ENCODE measurements at places on chromosomes 16 and 17.
A peak's percentile ranks its signal among the peaks of the same experiment; 100 is the strongest.

- peak; percentile 55 for DNase-seq
Observed at GRCh38 chr17:79838522-79839274, 542 bp downstream of the CBX4 start.

- peak; percentile 45 for DNase-seq
Observed at GRCh38 chr16:28182183-28182582, 29.6 kb downstream of the XPO6 start.

DNA sequence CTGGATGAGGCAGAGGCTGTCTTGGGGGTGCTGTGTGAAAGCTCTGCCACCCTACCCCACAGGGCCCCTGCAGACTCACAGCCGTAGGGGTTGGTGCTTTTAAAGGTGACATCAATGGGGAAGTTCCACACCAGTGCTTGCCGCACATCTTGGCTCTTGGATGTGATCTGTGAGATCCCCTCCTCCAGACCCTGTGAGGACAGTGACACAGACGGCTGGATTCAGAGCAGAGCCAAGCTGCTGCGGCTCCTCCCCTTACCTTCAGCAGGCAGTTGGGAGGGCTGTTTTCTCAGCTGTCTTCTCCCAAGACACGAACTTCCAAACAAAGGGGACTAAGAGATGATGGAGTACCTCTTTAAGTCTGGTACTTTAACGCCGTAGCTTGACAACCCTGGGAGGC is 4.8 kb downstream of the B9D1 start:
- no peak for DNase-seq

DNA sequence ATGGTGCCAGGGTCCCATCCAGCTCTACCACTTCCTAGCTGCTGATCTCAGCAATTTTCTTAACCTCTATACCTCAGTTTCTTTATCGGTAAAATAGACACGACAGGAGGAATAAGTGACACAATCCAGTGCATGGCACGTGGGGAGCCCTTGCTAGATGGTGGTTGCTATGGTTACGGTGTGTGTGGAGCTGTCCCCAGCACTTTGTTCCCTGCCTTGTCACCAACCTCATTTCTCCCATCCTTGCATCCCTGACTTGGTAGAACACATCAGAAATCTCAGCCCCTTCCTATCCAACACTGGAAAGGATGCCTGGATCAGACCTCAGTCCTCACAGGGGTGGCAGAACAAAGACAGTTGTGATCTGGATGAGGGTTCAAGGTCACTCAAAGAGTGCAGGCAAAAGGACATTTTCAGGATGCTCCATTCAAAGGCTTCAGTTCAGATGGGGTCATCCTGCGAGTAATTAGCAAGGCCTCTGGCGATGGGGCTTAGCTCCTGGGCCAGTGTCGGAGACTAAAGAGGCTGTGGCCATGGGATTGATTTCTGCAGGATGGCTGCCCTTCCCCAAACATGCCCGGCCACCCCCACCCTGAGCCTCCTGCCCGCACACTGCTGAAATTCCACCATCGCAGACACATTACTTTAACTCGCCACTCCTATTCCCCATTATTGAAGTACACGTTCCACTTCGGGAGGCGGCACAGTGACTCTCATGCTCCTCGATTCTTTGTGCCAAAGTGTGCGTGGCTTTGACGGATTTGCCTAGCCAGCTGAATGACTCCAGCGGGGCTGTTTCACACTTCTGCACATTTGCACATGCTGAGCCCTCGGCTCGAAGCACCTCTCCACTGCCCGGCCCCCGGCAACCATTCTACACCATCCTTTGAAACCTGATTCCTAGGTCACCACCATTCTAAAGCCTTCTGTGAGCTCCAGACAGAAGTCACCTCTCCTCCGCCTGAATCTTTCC is 40.3 kb downstream of the WNT3 start:
- DNase-seq: no peak

DNA sequence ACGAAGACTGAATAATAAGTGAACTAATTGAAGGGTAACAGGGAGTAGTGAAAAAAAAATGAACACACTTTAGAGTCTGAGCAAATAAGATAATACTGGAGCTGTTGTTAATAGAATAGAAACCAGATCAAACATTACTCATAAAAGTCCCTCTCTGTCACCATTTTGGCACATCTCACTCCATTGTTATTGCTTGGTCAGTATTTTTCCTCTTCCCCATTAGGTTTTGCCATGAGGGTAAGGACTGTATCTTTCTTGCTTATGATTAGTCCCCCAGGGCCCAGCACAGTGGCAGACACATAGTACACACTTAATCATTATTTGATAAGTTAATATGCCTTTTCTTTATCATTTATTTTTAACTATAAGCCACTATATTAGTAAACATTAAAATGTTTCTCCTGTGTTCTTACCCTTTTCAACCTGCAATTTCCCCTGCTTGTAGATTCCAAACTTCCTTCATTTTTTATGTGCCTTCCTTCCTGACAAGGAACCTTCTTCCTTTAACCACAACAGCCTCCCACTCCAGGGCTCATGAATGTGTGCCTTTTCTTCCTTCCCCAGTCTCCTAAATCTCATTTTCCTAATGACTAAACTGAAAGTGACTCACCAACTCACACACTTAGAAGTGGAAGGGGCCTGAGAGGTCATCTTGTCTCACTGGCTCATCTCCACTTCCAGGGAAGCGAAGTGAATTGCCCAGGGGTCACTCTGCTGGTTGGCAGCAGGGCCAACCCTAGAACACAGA is 88.2 kb upstream of the HAS3 start:
- DNase-seq: no peak

DNA sequence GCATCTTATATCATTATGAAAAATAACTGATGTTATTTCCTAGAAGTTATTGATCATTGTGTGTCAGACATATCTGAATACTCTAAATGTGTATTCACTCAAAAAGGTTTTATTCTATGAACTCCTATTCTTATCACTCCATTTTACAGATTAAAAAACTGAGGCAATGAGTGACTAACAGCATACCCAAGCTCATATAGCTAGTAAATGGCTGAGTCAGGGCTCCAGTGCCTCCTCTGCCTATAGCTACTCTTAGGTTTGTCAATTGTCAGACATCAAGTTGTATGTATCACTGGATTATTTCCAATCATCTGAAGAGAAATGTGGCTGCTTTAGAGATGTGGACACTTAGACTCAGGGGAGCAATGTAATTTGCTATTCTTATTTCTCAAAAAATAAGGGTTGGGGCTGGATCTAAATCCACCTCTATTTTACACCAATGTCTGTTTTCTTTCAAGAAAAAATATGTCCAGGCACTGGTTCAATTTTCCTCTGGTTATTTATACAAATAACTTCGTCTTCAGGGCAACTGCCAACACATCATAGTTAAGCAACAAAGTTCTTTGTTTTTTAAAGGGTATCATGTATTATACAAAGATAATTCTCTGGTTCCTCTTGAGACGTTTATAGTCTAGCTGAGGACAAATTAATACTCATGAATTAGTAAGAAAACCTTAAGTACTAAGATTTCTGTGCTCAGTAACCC is 328.9 kb upstream of the MAF start:
- no peak for DNase-seq

GRCh38 chr16:10918294-10919002 is 23.8 kb downstream of the DEXI start:
- peak; percentile 89 for DNase-seq

- DNase-seq: peak; percentile 72
Observed at GRCh38 chr17:28810437-28810836, 32.2 kb downstream of the FAM222B start.

- peak; percentile 38 for DNase-seq
Observed at GRCh38 chr17:58710948-58711552, 18.6 kb downstream of the RAD51C start.

DNA sequence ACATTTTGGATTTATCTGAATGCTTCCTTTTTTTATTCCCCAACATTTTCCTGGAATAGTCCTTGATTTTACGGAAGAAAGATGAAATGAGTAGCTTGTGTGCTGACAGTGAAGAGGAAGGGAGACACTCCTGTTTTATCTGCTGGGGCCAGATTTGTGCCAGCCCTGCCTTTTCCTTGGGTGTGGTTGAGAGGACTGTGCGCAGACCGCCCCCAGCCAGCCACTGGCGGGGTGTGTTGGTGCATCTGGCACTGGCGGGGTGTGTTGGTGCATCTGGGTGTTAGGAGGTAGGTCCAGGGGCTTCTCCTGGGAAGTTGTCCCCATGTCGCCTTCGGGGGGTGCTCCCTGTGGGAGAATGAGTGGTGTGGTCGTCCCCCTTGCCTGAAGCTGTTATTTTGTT is 39.5 kb downstream of the RAP1GAP2 start:
- DNase-seq: no peak

GRCh38 chr17:53633856-53634255 is 188.9 kb upstream of the KIF2B start:
- DNase-seq: no peak

- DNase-seq: no peak
Observed at GRCh38 chr16:73050201-73051099, 2.5 kb upstream of the ZFHX3 start.

- DNase-seq: peak; percentile 71
Observed at GRCh38 chr16:53912155-53912554, 208.2 kb downstream of the FTO start.

- peak; percentile 58 for DNase-seq
Observed at GRCh38 chr17:17729620-17730249, 48.5 kb downstream of the RAI1 start.

DNA sequence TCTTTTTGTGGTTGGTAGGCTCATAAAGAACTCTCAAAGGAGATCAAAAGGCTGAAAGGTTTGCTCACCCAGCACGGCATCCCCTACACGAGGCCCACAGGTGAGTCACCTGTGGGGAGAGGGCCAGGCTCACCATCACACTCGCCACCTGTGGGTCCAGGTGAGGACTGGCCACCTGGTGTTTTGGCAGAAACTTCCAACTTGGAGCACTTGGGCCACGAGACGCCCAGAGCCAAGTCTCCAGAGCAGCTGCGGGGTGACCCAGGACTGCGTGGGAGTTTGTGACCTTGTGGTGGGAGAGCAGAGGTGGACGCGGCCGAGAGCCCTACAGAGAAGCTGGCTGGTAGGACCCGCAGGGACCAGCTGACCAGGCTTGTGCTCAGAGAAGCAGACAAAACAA is 11.1 kb downstream of the GNPTG start:
- no peak for DNase-seq

DNA sequence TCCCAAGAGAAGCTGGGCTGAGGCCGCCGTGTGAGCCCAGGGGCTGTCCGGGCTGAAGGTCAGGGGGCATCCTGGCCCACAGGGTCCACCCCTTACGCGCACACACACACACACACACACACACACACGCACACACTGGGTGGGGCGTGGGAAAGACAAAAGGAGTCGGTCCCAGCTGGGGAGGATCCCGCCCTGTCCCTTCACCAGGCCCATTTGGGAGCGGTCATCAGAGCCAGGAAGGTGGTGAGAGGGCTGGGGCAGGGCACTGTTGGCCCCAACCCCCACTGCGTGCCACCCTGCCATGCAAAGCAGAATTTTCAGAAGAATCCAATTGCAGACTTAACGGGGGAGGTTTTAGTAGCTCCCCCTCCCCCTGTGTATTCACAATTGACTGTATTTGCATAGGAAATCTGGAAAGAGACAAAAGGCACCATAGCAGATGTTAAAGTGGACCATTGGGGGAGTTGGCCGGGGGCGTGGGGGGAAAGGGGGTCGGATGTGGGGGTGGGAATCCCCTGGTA is 11.3 kb upstream of the CD300A start:
- no peak for DNase-seq

- DNase-seq: no peak
Observed at GRCh38 chr16:62014319-62014923, 21.8 kb downstream of the CDH8 start.

DNA sequence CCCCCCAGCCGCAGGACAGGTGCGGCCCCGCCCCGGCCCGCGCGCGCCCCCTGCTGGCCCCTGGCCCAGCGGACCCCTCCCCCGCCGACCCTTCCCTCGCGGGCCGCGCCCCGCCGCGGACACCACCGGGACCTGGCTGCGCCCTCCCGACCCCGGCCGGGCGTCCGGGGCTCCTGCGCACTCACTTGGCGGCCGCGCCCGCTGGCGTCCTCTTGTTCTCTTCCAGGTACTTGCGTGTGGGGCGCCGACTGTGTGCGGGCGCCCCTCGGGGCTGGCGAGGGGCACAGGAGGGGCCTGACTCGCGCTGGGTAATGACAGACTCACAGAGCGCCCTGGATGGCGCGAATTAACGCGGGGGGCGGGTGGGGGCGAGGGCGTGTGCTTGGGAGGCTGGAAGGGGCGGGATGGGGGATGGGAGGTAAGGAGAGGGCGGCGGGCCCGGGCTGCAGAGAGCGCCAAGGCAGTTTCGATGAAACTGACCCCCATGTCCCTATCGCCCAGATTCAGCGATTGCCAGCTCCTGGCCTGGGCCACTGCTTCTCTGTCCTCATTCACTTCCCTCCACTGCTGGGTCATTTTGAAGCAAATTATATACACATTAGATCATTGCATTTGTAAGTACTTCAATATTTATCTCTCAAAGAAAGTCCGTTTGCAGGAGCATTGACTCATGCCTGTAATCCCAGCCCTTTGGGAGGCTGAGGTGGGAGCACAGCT is 445 bp upstream of the DBNDD1 start:
- DNase-seq: no peak

DNA sequence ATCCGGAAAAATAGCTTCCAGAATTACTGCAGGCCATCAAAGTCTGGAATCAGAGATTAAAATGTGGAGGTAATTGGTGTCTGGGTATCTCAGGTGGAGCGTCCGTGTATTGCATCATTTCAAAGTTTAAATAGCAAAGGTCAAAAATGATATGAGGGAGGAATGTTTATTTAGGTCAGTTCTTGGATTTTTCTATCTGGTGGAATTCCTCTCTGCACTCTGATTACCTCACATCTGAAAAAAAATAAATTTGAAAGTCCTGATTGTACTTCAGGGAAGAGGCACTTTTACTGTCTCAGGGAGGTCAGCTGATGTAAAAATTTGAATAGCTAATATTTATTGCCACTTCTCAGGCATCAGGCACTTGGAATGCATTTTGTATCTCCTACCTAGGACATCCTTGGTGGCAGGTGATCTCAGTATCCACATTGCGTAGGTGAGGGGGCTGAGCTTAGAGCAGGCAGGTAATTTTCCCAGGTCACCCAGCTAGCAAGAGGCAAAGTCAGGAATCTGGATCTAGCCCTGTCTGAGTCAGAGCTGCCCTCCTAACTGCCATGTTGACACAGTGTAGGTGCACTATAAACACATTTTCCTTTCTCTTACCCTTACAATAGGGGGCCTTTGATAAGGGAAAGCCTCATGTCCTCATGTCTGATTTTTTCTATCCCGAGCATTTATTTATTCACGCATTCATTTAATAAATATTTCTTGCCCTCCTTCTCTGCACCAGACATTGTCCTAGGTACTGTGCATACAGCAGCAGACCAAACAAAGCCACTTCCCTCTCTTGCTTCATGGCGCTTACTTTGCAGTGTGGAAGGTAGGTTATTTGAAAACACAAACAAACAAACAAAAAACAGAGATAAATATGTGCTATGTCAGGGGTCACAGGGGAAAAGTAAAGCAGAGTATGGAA is 454.3 kb downstream of the HAPSTR1 start:
- no peak for DNase-seq

DNA sequence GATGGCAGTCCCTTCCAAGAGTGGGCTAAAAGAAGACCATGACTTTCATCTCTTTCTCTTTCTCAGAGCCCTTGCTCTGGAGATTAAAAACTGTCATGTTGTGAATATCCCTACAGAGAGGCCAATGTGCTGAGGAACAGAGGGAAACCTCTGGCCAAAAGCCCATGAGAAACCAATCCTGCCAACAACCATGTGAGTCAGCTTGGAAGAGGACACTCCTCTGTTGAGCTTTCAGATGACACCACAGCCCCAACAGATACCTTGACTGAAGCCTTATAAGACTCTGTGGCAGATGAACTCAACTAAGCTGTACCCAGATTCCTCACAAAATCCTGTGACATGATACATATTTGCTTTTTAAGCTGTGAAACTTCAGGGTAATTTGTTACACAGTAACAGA is 19.6 kb downstream of the CPPED1 start:
- DNase-seq: no peak

GRCh38 chr17:36504156-36504545 is 17.7 kb downstream of the ZNHIT3 start:
- DNase-seq: no peak

Measured in activated CD4-positive, alpha-beta T cell treated with anti-CD3 and anti-CD28 coated beads, Interleukin-2, amount 50 U/mL, for 16 hours (primary cell).